Activated gamma-delta T cell treated with anti-CD3 and anti-CD28 coated beads, Interleukin-2, amount 50 U/mL, for 16 hours (primary cell): ENCODE measurements at places on chromosomes 2 and 18.

GRCh38 chr2:178187861-178188260 lies 6.5 kb upstream of the OSBPL6 start:
- no peak for DNase-seq

DNA sequence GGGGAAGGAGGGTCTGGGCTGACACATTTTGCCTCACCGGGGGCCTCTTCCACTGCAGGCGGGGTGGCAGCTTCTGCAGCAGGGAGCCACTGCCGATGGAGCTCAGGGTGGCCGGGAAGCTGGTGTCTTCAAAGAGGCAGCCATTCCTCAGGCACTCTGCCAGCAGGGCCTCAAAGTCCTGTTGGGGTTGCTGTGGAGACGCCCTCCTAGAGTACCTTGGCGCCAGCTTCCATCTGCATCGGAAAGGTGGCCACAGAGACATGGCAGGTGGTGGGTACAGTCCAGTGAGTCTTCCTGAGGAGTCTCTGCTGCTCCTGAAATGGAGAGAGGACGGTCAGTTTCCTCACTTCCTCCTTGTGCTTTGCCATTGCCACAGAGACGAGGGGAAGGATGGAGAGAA lies 12.1 kb downstream of the CAPN14 start:
- no peak for DNase-seq

GRCh38 chr2:59277671-59278070 lies 1036.5 kb upstream of the FANCL start:
- DNase-seq = no peak

- no peak for DNase-seq
Observed at GRCh38 chr18:33840212-33840593, 262.2 kb downstream of the ASXL3 start.

DNA sequence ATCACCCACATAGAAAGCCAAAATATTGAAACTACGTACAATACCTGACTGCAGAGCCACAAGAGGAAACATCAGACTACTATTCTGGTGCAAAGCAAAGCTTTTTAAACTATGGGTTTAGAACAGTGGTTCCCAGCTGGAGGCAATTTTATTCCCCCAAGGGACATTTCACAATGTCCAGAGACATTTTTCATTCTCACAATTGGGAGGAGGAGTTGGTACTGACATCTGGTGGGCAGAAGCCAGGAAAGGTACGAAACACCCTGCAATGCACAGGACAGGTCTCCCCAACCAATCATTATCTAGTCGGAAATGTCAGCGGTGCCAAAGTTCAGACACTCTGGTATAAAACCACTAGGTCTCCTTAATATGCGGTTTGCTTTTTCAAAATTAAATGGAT lies 88.4 kb upstream of the ARL5A start:
- no peak for DNase-seq

DNA sequence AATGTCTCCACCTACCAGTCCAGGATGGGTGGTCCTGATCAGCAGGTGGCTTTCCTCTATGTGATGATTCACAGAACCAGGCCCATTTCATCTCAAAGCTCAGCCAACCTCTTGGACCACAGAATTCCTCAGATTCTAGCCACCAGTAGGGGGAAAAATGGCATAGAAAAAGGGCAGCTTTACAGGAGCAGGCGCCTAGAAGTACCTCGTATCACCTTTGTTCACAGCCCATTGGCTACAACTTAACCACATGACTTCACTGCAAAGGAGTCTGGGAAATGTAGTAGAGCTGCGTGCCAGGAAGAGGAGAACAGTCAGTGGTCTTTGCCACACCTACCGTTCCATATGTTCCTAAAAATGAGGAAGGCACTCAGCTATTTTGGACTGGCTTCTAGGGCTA lies 62.8 kb upstream of the DTNA start:
- DNase-seq = no peak

DNA sequence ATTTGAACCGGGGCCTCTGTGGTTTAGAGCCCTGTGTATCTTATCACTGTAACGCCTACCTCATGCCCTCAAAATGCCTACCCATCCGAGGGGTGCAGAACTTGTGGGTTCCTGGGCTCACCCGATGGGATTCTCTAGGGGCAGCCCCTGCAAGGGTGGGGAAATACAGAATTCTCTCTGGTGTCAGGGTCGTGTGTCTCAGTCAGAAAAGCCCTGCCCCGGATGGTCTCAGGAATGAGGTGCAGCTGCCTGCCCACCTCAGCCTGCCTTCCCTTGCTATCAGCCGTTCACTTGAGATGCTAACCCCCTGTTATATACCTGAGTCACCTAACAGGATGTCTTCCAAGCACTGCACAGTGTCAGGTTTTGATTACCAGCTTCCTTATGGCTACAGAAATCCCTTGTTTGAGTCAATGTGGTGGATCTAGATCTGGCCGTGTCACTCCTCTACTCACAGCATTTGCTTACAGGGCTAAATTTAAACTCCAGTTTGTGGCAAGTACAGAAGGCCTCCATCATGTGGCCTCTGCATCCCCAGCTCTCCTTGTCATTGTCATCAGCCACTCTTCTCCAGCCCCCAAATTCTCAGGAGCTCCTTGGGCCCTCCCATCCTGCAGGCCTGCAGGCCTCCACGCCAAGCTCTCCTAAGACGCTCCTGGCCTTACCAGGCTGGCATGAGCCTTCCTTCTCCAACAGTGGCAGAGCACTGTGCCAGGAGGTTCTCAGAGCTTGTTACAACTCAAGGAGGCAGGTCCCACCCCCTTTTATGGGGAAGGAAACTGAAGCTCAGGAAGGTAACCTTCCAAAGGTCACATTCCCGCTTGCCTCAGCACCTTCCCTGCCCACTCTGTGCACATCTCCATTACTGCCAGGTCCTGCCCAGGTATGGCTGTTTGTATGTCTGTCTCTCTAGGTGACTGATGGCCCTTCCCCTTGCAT lies 14.3 kb upstream of the MAP3K2 start:
- DNase-seq = no peak

DNA sequence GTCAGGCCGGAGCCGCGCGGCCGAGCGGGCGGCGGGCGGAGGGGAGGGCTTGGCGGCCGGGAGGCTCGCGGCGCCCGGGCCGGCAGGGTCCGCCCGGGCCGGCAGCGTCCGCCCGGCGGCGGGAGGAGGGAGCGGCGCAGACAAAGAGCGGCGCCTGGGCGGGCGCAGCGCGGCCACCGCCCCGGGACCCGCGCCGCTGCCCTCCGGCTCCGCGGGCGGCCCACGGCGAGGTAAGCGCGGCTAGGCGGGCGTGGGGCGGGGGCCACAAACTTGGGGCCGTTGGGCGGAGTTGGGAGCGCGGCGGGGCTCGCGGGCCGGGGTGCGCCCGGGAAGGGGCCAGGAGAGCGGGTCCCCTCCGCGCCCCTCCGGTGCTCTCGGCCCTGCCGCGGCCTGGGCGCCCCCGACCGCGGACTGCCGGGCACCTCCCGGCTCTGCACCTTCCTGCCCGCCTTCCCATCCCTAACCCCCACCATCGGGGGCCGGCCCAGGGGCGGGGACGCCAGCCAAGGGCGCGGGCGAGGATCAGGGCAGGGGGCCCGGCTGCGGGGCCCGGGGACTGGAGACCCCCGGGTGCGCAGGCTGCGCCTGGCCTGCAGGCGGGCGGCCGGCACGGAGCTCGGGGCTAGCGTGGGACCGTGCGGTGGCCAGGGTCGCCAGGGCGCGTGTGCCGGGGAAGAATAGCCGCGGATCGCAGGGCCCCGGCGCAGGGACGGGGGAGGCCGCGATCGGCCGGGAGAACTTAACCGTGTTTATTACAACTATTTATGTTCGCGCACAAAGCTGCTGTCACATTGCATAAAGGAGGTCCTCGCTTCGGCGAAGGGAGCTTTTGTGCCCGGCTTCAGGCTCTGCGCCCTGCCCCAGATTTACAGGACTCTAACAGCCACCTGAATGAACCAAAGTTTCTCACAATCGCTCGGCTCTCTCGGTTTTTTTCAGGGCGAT lies at the start of gene NCK2:
TSS of gene NCK2 (plus strand) at position 4 of the 945 bp plus-strand sequence. CDS start 110,152 bp downstream, outside the sequence.
- no peak for DNase-seq

DNA sequence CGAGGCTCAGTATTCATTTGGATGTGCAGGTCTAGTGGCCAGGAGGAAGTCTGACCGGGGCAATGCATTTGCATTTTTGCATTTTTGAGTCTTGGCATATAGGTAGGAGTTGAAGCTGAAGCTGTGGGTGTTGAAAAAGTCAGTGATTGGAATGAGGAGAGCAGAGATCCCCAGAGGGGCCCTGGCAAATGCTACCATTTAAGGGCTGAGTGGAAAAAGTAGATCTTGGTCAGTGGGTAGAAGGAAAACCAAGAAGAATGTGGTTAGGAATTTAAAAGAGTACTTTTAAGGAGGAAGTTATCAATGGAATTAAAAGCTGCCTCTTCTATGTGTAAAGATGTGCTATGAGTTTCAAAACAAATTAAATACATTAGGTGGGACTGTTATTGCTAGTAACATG lies 143.0 kb downstream of the ZEB2 start:
- DNase-seq = no peak

- no peak for DNase-seq
Observed at GRCh38 chr2:122411231-122411630, 655.8 kb downstream of the TSN start.

- DNase-seq = no peak
Observed at GRCh38 chr2:236180076-236180816, 12.1 kb upstream of the GBX2 start.

GRCh38 chr2:163319006-163319405 lies 416.8 kb downstream of the FIGN start:
- DNase-seq = no peak

- no peak for DNase-seq
Observed at GRCh38 chr2:219514196-219514761, at the start of gene ASIC4. ASIC4 (plus strand) TSS chr2:219514482; CDS start chr2:219514725, 243 bp downstream.

GRCh38 chr18:57505231-57505630 lies 70.1 kb downstream of the ONECUT2 start:
- DNase-seq = no peak
